ENCODE measurements at places on chromosomes 1 and 21.

DNA sequence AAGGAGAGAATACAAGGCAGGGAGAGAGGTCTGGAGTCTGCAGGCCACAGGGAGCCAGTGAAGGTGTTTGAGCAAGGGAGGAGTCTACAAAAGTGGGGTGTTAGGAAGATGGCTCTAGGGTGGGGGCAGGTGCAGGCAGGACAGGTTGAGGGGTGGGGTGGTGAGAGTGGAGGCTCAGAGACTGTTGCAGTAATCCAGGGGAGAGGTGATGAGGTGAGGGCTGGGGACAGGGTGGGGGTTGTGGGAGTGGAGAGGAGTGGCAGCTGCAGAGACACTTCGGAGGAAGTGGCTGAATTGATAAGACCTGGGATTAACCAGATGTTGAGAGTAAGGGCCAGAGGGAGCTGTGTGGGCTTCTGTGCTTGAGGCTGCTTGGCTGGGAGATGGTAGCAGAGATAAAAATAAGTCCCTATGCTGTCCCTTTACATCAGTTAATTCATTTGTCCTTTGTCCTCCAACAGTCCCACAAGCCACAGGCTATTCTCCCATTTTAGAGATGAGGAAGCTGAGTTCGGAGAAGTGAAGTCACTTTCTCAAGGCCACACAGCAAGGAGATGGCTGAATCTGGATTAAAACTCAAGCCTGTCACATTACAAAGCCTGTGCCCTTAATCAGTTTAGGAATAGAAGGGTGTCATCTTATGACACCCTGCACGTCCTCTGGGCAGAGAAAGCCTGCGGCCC, 54.8 kb upstream of the SYNC start:
- DNase-seq: no peak

- no peak for DNase-seq
These were observed 12.6 kb upstream of the MRPS14 start for GRCh38 chr1:175035865-175036264.

- no peak for DNase-seq
These were observed 96.3 kb upstream of the ACTL8 start for GRCh38 chr1:17658837-17659236.

GRCh38 chr1:230359992-230360668, 66.0 kb downstream of the PGBD5 start:
- no peak for DNase-seq

DNA sequence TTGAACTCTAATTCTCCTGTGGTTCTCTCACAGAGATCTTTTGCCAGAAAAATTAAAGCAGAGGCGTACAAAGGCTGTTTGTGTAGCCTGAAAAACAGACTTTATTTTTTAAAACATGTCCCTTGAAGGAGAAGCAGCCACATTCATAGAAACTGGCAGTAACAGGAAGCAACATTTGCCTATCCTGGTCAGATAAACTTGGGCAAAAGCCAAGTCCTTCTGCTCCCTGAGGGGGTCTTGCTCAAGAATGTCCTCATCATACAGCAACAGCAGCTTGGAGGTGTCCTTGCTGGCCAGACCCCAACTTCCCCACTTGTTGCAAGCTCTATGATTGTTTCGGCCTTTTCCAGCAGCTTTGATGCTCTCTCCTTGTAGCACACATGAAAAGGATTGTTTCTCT, 36.3 kb downstream of the MSTO1 start:
- no peak for DNase-seq

- DNase-seq: no peak
These were observed 26.2 kb downstream of the PGBD5 start for GRCh38 chr1:230400007-230400344.

DNA sequence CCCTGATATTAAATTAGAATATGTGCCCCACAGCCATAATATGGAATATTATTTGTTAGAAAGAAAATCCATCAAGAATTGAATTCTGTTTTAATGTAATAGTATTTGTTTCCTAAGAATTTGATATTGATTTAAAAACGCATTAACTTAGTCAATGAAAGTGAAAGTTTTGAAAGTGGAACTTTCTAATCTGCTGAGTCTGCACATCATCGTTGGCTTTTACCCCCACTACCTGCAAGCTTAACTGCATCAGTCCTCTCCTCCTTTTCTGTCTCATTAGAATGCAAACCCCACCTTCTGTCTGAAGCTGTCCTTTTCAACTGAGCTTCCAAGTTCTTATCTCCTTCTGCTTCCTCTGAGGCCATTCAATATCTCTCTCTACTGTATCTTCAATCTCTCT, 42.5 kb downstream of the XCL1 start:
- DNase-seq: no peak

DNA sequence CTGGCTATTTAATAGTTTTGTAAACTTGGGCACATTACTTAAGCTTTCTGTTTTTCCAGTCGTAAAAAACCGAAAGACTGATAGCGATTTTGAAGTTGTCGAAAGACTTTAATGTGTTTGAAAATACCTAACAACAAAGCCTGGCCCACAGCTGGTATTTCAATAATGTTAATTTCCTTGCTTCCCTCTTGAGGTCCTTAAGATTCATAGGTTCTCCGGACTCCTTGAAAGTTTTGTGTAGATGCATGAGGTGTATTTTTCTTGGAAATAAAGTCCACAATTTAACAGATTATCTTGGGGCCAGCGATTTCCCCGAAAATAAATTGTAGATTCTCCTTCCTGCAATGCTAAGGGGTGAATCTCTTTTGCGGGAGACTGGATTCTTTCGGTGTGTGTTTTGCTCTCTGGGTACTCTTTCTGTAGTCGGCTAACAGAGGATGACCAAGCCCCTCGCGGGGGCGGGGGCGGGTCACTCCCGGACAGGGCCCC, 735 bp upstream of the YTHDF2 start:
- no peak for DNase-seq

- DNase-seq: no peak
These were observed 5.8 kb downstream of the ATP1B1 start for GRCh38 chr1:169112241-169112640.

DNA sequence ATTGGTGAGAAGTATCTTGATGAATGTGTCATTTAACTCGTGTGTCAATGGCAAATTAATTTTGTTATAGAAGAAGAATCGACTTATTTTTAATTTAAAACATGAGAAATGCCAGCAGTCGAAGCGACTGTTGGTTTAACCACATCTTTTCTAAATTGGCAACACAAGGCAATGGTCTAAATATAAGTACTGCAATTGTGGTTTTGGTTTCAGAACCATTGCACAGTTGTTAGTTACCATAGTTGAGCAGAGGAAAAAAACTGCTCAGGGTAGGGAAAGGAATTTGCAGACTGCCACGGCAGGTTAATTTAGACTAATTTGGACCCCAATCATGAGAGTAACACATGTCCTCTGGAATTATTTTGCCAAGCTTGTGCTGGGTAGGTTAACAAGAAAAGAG, 185.6 kb upstream of the RUNX1 start:
- DNase-seq: no peak

- DNase-seq: no peak
These were observed 917 bp downstream of the STX12 start for GRCh38 chr1:27773826-27774445.

DNA sequence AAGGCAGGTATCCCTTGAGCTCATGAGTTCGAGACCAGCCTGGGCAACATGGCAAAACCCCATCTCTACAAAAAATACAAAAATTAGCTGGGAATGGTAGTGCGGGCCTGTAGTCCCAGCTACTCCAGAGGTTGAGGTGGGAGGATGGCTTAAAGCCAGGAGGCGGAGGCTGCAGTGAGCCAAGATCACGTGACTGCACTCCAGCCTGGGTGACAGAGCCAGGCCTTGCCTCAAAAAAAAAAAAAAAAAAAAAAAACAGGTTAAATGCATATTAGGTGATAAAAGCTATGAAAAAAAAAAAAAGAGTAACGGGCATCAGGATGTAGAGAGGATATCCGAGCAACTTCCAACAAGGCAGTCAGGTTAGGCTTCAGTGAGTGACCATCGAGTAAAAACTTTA, 2.8 kb upstream of the SRRM1 start:
- no peak for DNase-seq

- DNase-seq: peak; percentile 56
These were observed 2.5 kb downstream of the KIF21B start for GRCh38 chr1:201020721-201021629.

GRCh38 chr1:89659322-89660081, 26.6 kb downstream of the LRRC8C start:
- DNase-seq: no peak

Data from stimulated activated CD4-positive, alpha-beta T cell treated with anti-CD3 and anti-CD28 coated beads, Interleukin-15, amount 100 ng/mL, for 24 hours (primary cell).